GM04504 (cell line): ENCODE measurements at places on chromosomes 1 and 21.

DNA sequence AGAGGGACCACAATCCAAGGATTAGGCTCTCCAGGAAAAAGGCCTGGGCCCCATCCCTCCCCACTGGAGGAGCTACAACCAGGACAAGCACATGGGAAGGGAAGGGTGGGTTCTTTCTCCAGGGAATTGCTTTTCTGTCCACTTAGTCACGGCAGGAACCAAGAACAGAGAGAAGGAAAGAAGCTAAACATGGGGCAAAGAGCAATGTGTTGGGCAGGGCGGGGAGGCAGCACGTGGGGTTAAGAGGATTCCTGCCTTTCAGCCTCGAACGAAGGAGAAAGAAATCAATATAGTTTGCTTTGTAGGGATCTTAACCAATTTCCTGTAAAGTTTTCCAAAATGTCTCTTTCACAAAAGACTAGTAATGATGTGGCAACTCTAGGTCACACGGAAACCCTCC, 21.7 kb downstream of the ERI3 start:
- no peak for DNase-seq

- no peak for DNase-seq
Measured at GRCh38 chr21:28066076-28066475, 926.6 kb downstream of the LTN1 start.

DNA sequence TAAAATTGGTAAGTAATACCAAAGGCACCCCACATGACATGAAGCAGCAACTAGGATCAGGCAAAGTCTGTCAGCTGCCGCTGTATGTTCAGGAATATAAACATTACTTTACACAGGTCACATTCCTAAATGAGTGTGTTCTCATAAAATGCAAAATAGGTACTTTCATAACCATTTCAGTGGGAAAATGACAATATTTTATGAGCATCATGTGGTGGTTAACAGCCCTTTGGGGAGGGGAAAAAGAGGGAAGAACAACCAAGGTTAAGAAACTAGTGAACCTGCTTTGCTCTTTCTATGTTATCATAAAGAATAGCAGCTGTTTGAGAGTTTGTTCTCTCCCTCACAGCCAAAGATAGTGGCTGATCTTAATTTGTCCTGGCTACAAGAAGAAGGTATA, 105.4 kb upstream of the LBR start:
- DNase-seq = no peak

DNA sequence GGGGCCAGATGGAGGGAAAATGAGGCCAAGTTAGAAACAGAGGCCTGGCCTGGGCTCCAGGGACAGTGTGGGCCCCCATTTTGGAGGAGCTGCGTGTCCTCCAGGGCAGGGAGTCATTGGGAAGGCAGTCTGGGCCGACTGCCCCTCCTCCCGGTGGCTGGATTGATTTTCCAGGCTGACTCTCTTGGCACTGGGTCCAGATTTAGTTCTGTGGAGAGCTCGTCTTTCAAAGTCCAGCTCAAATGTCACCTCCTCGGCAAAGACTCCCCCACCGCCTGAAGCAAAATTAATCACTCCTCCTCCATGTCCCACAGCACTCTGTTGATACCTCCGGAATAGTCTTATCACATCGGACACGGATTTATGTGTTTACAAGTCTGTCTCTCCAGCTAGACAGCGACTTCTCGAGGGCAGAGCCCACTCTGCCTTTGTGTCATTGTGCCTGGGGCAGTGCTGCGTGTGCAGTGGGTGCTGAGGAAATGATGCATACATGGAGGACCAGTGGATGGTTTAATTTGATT, 175.1 kb downstream of the CAMTA1 start:
- DNase-seq = peak; percentile 37

DNA sequence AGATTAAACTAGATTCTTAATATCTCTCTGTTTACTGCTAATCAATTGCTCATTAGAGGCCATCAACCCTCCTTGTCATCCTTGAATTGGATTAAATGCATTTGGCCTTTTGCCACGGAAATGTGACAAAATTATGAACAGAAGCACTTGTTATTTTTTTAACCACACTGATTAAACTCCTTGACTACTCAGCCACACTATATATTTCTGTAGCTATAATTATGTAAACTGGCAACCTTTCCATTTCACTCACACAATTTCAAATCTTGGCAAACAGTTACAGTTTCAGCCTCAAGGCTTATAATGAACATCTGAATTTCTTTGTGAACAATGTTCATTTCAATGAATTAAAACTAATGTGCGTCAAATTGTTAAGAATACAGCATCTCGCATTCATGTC, 10.1 kb downstream of the ADAMTS5 start:
- DNase-seq = no peak

DNA sequence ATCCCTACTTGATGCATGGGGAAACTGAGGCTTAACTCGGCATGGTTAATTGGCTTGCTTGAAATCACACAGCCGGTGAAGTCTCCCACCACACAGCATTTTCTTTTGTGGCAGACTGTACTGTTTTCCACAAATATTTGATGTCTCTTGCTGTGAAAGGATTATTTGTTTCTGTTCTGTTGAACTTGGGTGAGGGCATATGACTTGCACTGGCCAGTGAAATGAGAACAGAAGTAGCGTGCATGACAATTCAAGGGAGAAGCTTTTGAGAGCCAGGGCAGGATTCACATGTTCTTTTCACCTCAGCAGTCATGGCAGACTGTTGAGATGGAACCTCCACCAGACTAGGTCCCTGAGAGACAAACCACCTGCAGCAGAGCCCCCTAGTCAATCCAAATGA, 11.7 kb upstream of the AK2 start:
- DNase-seq = no peak
